ENCODE measurements at places on chromosomes 3 and 15. TPM values are rescaled to one million over a fixed set of nuclear protein-coding genes. Genes with fewer than 3 reads are reported as not detected.

GRCh38 chr3:43017004-43017403 is 37.9 kb downstream of the GASK1A start:
- DNase-seq = no peak

The HYAL1 gene
- total RNA-seq = 2.9 TPM

DNA sequence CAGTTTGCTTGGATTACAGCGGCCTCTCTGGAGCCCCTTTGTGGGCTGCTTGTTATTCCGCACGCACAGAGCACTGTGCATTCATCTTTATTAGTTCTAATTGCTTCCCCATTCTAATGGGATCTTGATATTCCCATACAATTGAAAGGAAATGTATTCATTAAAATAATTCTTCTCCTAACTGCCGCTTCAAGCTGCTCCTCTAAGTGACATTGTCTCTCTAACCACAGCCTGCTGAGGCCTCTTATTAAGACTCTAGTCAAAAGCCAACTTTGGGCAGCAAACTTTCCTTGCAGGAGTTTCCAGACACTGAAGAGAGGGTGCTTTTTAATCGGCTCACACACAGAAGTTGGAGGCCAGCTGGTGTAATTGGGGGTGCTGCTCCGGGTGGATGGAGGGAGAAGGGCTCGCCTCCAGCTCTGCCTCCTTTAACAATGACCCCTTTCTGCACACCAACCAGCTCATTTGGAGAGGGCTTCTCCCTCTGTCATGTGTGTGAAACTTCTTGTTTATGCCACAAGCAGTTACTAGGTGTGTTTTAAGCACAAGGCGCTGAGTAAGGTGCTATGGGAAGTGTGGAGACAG is 5.6 kb upstream of the MAGEF1 start:
- peak; percentile 75 for DNase-seq

The C2CD4B gene
- not detected for total RNA-seq

- DNase-seq = no peak
Observed at GRCh38 chr3:79052054-79052681, 715.6 kb downstream of the ROBO1 start.

DNA sequence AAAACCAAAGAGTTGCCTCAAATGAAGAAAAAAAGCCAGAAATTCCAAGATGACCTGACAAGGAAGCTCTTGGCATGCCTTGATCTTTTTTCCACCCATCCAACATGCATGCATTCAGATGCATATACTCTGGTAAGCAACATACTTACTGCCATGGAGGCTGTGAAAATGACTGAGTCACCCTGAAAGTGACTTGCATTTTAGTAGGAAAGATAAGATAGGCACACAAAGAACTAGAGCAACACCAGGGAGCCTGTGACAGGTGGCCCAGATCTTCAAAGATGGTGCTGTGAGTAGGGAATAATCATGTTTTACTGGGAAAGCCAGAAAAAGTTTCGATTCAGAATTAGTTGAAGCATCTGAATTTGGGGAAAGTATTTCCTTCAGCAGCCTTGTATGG is 185.1 kb upstream of the SLCO3A1 start:
- DNase-seq = no peak

- no peak for DNase-seq
Observed at GRCh38 chr3:52387481-52387880, 57.4 kb downstream of the SEMA3G start.

DNA sequence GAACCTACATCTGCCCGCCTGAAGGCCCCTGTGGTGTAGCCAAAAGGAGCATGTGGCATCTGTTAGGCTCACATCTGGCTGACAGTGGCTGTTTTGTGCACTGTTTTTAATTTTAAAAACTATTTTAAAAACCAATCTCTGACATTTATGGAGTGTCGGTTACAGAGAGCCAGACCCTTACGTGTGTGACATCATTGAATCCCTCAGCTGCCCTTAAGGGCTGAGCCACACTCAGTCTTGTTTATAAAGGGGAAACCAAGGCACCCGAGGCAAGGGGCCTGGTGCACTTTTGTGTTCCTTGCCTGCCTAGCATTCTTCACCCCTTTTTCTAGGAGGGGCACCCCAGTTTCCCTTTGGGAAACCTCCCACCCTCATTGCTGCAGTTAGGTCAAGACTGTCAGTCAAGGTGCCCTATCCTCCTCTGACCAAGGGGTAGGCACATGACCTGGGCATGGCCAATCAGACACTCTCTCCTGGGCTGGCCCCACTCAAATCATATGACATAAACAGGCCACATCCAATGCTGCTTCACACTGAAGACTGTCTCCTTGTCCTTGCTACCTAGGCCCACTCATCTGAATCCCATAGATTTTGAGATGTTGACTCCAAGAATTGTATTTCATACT is 105.3 kb downstream of the LSM3 start:
- DNase-seq = peak; percentile 22

DNA sequence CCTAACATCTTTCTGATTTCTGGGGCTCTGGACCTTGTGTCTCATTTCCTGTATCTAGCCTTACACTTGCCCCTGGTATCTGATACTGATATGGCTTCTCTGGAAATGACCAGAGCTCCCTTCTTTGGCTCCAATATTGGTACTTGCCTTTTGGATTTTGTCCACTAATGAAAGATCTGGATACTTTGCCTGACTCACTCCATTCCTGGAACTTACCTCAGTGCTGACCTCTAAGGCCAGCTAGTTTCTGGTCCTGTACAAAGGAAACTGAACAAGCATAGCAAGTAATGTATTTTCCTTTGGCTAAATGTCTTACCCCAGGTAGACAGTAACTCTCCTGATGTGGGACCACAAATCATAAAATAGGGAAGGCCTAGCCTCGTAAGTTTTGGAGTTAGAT is 93.8 kb upstream of the SLC4A7 start:
- DNase-seq = no peak

The SPTSSB gene
- 2.2 TPM for total RNA-seq

DNA sequence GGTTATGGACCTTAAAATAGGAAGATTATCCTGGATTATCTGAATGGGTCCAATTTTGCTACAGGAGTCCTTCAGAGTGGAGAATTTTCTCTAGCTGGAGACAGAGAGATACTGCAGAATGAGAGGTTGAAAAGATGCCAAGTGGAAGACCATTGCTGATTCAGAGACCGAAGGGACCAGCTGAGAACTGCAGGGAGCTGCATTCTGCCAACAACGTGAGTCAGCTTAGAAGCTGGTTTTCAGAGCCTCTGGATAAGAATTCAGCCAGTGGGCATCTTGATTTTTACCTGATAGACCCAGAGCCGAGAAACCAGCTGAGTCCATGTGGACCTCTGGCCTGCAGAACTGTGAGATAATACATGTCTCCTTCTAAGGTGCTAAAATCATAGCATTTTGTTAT is 234.0 kb downstream of the NR2F2 start:
- DNase-seq = no peak

- peak; percentile 58 for DNase-seq
Observed at GRCh38 chr15:75200765-75201615, 692 bp upstream of the C15orf39 start.

GRCh38 chr3:179036226-179036625 is 35.4 kb downstream of the ZMAT3 start:
- no peak for DNase-seq

The SPESP1 gene
- total RNA-seq = 0.72 TPM

The SNRPN gene
- total RNA-seq = 97.7 TPM

GRCh38 chr15:52100807-52101442 is 11.7 kb downstream of the BCL2L10 start:
- peak; percentile 81 for DNase-seq

DNA sequence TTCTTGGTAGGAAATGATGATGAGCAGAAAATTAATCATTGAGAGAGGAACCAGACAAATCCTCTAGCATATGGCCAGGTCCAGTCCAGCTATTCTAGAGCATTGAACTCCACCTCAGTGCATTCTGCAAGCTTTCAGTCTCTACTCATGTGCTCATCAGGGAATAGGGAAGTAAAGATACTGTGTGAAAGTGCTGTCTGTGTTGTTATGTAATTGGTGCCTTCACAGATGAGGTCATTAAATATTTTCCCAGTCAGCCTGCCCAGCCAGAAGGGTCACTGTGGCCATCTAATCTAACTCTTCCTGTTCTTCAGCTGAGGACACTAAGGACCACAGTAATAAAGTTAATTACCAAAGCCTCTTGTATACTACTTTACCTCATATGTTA is 28.2 kb downstream of the C3orf62 start:
- DNase-seq = peak; percentile 47

DNA sequence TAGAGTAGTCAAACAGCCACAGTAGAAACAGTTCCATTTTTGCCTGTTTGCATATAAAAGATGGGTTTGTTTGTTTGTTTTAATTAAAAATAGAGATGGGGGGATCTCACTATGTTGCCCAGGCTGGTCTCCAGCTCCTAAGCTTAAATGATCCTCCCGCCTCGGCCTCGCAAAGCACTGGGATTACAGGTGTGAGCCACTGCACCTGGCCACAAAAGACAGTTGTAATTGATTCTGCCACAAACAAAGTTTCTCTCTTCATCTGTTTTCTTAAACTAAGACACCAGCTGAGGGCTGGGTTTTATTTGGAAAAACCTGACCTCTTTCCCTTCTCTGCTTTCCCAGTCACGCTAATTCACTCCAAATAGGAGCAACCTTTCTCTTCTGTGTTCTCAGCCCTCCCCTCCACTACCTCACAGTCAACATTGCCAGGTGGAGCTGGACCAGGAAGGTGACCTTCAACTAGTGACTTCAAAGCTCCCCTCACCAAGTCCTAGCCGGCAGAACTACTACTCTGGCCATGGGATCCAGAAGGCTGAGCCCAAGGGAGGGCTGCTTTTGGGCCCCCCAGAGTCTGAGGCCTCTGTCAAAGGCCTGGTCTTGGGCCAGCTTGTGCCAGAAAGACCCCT is 1.5 kb upstream of the IDH2 start:
- no peak for DNase-seq

The GABRR3 gene
- 4.6 TPM for total RNA-seq

DNA sequence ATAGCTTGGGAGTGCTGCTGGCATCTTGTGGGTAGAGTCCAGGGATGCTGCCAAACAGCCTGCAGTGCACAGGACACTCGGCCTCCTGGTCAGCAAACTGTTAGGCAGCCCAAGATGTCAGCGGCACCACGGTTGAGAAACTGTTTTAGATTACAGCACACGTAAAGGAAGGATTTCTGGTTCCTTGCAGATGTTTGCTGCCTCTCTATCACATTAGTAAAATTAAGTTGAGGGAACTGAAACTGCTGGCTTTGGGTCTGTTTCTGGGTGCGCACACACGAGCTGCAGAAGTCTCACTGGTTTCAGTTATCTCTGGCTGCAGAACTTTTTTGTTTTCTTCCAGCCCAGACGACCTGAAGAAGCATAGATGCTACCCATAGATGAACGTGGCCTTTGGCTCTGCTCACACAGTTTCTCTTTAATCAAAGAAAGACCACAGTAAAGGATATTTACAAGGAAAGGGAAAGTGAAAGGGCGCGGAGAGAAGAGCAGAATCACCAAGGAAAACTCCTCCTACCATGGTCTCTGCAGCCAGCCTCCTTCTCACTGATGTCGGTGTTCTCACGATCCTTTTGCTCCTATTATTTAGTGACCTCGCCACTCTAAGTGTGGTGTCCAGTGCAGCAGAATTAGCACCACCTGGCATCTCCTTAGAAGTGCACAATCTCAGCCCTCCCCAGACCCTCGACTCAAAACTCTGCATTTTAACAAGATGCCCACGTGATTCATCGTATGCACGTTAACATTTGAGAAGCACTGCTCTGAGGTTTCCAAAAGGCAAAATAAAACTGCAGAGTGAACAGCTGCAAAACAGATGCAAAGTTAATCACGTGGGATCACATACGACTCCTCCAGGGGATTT is 50.6 kb upstream of the AKAP13 start:
- DNase-seq = peak; percentile 94

The IL16 gene
- 7.2 TPM for total RNA-seq

DNA sequence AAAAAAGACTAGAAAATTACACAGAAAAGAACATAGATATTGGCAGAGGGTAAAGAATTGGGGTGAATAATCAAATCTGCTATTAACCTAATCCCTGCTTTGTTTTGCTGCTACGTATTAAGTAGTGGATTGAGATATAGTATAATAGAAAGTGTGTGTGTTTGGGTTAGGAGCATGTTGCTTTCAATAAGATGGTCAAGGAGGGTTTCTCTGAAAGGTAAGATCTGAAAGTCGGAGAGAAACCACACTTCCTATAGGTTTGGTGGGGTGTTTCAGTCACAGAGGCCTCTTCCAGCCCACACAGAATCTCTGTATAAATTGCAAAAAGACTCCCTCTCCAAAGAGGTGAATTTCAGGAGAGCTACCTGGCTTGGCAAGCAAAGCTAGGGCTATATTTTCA is 345.7 kb upstream of the SATB1 start:
- DNase-seq = no peak

GRCh38 chr3:65953301-65953812 is 85.4 kb downstream of the MAGI1 start:
- peak; percentile 72 for DNase-seq

The ATP13A4 gene
- 16.6 TPM for total RNA-seq

The C3orf85 gene
- 2.6 TPM for total RNA-seq

- DNase-seq = no peak
Observed at GRCh38 chr15:86311568-86312280, 232.1 kb downstream of the AGBL1 start.

DNA sequence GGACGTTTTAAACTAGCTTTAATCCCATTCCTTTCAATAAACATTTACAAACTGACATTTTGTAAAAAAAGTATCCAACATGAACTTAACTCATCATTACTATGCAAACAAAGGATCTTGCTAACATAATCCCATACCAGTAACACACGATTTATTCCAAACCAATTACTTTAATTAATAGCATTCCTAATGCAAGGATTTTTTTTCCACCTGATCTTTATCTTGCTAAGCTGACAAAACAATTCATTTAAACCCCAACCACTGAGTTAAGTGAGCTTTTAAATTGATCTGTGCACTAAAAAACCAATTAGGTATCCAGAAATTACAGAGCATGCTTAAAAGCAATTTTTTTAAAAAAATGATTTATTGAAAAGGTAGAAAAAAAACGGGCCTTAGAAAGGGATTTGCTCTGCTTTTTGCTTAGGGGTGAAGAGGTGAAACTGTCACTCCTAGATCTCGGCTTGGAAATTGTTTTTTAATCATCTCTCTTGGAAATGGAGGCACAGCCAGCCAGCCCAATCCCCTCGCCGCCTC is 1.2 kb downstream of the SH3BP5 start:
- no peak for DNase-seq

- peak; percentile 62 for DNase-seq
Observed at GRCh38 chr3:73669260-73669659, 44.5 kb upstream of the PDZRN3 start.

DNA sequence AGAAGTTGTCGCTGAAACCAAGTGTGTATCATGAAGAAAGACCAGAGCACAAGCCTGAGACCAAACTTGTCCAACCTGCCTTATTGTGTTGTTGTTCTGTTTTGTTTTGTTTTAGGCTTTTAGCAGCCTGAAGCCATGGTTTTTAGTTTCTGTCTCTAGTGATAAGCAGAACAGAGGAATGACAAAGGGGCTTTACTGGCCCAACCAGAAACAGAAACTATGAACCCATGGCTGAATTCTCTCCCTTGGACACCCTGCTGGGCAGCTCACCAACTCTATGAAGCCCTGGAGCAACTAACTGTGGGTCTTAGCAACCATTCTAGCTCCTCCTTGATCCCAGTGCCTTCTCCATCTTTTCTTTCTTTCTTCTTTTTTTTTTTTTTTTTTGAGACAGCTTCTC is 30.3 kb downstream of the HCLS1 start:
- no peak for DNase-seq

- peak; percentile 72 for DNase-seq
Observed at GRCh38 chr3:134462331-134462941, 23.3 kb downstream of the ANAPC13 start.

GRCh38 chr15:71776304-71776703 is 34.0 kb upstream of the NR2E3 start:
- no peak for DNase-seq

The NR2E3 gene
- not detected for total RNA-seq

- DNase-seq = peak; percentile 83
Observed at GRCh38 chr15:36601497-36601932, 22.1 kb downstream of the CDIN1 start.

GRCh38 chr15:47041301-47041700 is 676.0 kb upstream of the SEMA6D start:
- DNase-seq = peak; percentile 96

All from umbilical cord (tissue), 2 donors.